ENCODE measurements at places on chromosomes 13 and 19.

GRCh38 chr19:28514166-28514565 is 698.8 kb downstream of the UQCRFS1 start:
- no peak for DNase-seq

- peak; percentile 51 for DNase-seq
These were observed 5.2 kb upstream of the ZNF579 start for GRCh38 chr19:55585658-55586339.

GRCh38 chr19:48926909-48927308 is 6.6 kb upstream of the DHDH start:
- DNase-seq, result no peak

- no peak for DNase-seq
These were observed 1.3 kb downstream of the PALM start for GRCh38 chr19:709965-710571.

- no peak for DNase-seq
These were observed 9.0 kb downstream of the BLOC1S3 start for GRCh38 chr19:45187421-45188100.

- DNase-seq, result no peak
These were observed 1.8 kb upstream of the CELF5 start for GRCh38 chr19:3222709-3223108.

DNA sequence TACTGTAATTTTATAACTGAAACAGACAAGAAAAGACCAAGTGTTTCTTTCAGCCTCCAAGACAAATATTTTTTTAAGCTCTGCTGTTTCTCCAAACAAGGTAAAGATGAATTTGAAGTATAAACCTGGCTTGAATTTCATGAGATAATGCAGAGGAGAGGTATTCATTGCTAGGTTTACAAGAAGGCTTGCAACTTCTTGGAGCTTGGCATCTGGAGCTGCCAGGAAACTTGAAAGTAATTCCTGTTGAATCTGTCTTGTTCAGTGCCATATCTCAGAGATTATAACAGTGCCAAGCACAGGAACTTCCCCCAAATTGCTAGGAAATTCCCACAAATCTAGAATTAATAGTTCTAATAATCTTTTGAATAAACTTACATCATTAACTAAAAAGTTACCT is 70.9 kb downstream of the CDK8 start:
- DNase-seq, result no peak

DNA sequence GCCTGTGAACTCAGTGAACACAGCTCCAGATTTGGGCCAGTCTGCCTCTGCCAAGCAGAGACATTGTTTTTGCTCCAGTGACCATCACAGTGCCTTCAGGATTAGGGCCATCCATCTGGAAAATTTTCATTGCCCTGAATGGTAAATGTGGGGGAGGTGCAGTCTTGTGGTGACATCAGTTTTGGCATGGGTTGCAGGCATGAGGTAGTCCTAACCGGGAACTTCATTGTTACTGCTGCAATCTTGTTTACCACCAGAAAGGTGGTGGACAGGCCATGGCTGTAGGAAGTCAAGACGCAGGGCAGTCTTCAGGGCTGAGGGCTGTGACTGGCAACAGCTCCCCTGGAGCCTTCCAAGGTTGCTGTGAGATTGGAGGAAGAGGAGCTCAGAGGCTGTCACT is 55.2 kb downstream of the SPATA13 start:
- DNase-seq, result no peak
